ENCODE measurements at places on chromosomes 3 and 15. TPM values are rescaled to one million over a fixed set of nuclear protein-coding genes. Genes with fewer than 3 reads are reported as not detected.

Gene TRAT1
- total RNA-seq = 0.95 TPM

Gene ITIH1
- total RNA-seq = not detected

Gene CSK
- 30.6 TPM for total RNA-seq

Gene TOPAZ1
- total RNA-seq = not detected

Gene TRIP4
- 12.8 TPM for total RNA-seq

Gene SLC51A
- 1.1 TPM for total RNA-seq

Gene HRG
- total RNA-seq = not detected

Gene FRMD5
- 0.19 TPM for total RNA-seq

Gene PTPN23
- 134 TPM for total RNA-seq

Gene CPLX3
- total RNA-seq = 0.11 TPM

Gene NR2E3
- 0.38 TPM for total RNA-seq

Gene LDHAL6B
- not detected for total RNA-seq

Gene CISH
- 4.4 TPM for total RNA-seq

Gene UBA3
- total RNA-seq = 53.1 TPM

Gene AQP9
- total RNA-seq = 1.9 TPM

Gene MKRN3
- 5.5 TPM for total RNA-seq

Gene XCR1
- 0.12 TPM for total RNA-seq

Gene ITIH4
- 1.9 TPM for total RNA-seq

Gene MORC1
- not detected for total RNA-seq

Gene PSTPIP1
- total RNA-seq = 2.7 TPM

Gene CCR4
- total RNA-seq = 0.66 TPM

Gene SLC28A1
- total RNA-seq = not detected

Gene KNG1
- total RNA-seq = not detected

Gene SST
- total RNA-seq = not detected

Gene TICRR
- 9.0 TPM for total RNA-seq

Gene PLA1A
- 0.79 TPM for total RNA-seq

Gene A4GNT
- total RNA-seq = not detected

Gene FETUB
- total RNA-seq = 0.26 TPM

Gene CLDN16
- total RNA-seq = 0.64 TPM

Gene TUSC2
- total RNA-seq = 16.0 TPM

Gene SEMA3F
- 106 TPM for total RNA-seq

Gene OR5K1
- total RNA-seq = not detected

Gene GOLGA8S
- not detected for total RNA-seq

Gene TEX55
- total RNA-seq = not detected

Data from esophagus squamous epithelium (tissue), 5 donors.